ENCODE measurements at places on chromosomes 6 and 20. TPM values are rescaled to one million over a fixed set of nuclear protein-coding genes. Genes with fewer than 3 reads are reported as not detected.

DNA sequence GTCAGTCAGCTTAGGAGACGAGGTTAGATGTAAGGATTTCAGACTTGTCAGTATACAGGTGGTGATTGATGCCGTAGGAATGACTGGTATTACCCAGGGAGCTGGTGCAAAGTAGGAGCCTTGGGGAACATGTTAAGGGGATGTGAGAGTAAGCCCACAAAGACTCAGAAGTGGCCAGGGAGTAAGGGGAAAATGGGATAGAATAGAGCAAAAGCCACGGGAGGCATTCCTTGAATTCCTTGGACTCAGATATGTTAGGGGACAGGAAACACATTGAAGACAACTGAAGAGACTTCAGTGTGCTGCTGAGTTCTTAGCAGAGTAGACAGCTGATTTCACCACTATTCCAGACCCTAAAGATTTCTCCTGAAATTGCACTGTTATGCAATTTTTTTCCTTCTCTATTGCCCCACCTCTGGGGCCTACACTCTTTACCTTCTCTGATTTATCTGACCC, 1.2 kb upstream of the ACAT2 start:
- no peak for DNase-seq
- H3K36me3 ChIP-seq = peaks cover 49% of the 10 kb centered on the region

DNA sequence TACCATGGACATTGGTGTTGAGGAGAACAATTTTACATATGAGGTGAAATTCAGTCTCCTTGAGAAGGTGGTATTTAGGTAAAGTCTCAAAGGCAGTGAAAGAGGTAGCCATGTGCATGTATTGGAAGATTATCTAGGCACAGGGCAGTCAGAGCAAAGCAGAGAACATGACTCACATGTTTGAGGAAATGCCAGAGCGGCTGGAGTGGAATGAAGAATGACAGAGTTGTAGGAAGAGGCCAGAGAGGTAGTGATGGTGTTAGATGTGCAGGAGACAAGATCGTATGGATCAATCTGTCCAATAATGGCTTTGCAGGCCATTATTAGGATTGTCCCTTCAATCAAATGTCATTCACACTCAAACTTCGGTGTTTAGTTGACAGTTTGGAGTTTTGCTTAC, 449.4 kb upstream of the PTCHD4 start:
- no peaks in the 10 kb centered on the region for H3K36me3 ChIP-seq
- no peak overlapping the region for H3K27ac ChIP-seq
- no peaks in the 10 kb centered on the region for H3K4me1 ChIP-seq

The MATN4 gene
- total RNA-seq = 1.5 TPM

DNA sequence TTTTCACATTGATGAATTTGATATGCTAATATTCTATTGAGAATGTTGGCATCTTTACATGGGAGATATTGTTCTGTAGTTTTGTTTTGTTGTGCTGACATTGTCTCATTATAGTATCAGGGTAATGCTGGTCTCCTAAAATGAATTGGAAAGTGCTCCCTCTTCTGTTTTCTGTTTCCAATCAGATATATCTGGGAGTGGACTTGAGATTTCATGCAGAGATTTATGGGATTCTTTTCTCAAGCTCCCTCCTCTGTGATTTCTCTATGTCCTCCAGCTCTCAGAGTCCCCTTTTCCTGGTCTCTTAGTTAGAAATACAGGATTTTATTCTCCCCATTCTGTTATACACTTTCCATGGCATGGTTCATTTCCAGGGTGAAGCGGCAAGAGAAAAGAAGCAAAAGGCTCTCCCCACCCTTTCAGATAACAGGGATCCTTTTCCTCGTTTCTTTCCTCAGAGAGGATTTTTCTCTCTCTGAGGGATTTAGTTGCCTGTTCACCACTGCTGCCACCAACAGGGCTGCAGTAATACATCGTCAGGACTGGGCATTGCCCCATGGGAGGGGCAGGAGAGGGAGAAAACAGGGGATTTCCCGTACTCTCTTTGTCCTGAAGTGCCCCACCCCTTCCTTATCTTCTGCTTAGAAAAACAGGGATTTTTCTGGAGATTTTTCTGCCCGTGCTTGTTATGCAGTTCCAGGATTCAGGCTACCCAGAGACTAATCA, 59.3 kb upstream of the STMND1 start:
- peaks cover 12% of the 10 kb centered on the region for H3K27me3 ChIP-seq
- H3K36me3 ChIP-seq = no peaks in the 10 kb centered on the region
- no peak overlapping the region for H3K4me3 ChIP-seq

DNA sequence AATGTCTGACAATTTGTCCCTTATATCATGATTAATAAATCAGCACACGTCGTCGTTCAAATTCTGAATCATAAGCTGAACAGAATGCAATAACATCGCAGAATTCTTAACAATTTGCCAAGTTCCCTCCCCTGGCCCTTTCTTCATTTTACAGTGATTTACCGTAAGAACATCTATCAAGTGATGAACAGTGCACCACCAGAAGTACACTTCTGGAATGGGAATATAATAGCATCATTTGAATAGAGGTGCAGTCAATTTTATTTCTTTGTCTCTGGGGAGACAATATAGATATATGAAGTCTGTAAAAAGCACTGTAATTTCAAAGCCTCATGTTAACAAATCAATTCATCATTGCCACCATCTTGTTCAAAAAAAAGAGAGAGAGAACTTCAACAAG, 145.1 kb upstream of the SMLR1 start:
- H3K36me3 ChIP-seq = peaks cover 7% of the 10 kb centered on the region
- peaks cover 1% of the 10 kb centered on the region for H3K27me3 ChIP-seq
- no peak overlapping the region for H3K27ac ChIP-seq
- DNase-seq = no peak
- no peak overlapping the region for H3K4me3 ChIP-seq

The EMILIN3 gene
- 0.58 TPM for total RNA-seq

The GUCA1A gene
- total RNA-seq = not detected

The MCHR2 gene
- total RNA-seq = not detected

DNA sequence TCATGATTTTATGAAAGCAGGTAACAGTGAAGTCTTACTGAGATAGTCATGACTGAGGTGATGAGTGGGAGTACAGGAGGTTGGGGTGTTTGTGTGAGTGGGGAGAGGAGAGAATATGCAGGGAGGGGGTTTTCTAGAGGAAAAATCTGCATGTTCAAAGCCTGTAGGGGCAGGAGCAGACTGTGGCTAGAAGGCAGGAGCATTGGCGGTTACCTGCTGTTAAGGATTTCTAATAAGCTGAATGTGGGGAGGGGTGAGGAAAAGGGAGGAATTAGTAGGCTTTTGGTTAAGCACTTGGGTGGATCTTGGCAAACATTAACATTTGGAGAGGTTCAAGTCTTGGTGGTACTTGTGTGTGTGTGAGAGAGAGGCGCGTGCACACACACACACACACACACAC, 70.8 kb downstream of the EYA4 start:
- no peak overlapping the region for H3K27ac ChIP-seq
- no peak overlapping the region for H3K4me3 ChIP-seq
- DNase-seq = no peak
- no peaks in the 10 kb centered on the region for H3K4me1 ChIP-seq
- H3K27me3 ChIP-seq = peaks cover 2% of the 10 kb centered on the region
- no peaks in the 10 kb centered on the region for H3K36me3 ChIP-seq

- no peaks in the 10 kb centered on the region for H3K36me3 ChIP-seq
- H3K27me3 ChIP-seq = no peaks in the 10 kb centered on the region
- H3K4me3 ChIP-seq = no peak overlapping the region
- H3K4me1 ChIP-seq = no peaks in the 10 kb centered on the region
- DNase-seq = no peak
Measured at GRCh38 chr20:12355185-12355584, 437.5 kb downstream of the BTBD3 start.
